ENCODE measurements at places on chromosomes 4 and X.
A peak's percentile ranks its signal among the peaks of the same experiment; 100 is the strongest.

- DNase-seq: no peak
Measured at GRCh38 chr4:2694691-2695090, 61.4 kb downstream of the TNIP2 start.

DNA sequence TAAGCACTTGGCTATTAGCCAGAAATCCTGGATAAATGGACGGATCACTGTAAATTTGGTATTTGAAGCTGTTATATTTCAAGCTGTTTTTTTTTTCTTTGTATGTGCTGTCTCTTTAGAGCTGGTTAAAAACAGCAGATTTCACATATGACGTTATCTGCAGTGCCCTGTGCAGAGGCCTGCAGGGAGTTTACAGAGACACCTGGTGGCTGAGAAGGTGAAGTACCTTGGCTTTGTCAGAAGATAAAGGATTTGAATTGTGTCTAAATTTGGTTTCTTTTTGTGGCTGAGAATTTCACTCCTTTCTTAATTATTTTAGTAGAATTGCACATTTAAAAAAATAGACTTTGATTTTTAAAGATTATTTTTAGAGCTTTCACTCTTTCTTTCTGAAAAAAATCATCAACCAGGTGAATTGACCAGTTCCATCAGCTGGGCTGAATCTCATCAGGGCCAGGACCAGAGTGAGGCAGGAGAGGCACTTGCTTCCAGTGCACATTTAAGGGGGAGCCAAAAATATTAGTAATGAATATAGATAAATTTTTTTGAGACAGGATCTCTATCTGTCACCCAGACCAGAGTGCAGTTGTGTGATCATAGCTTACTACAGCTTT, 9.6 kb upstream of the CHRNA9 start:
- no peak for DNase-seq

GRCh38 chr4:121272526-121272925, 108.3 kb downstream of the QRFPR start:
- DNase-seq: no peak

GRCh38 chr4:33061727-33062126, 2341.6 kb downstream of the PCDH7 start:
- DNase-seq: no peak

GRCh38 chr4:149719806-149720205, 95.8 kb downstream of the IQCM start:
- DNase-seq: no peak

DNA sequence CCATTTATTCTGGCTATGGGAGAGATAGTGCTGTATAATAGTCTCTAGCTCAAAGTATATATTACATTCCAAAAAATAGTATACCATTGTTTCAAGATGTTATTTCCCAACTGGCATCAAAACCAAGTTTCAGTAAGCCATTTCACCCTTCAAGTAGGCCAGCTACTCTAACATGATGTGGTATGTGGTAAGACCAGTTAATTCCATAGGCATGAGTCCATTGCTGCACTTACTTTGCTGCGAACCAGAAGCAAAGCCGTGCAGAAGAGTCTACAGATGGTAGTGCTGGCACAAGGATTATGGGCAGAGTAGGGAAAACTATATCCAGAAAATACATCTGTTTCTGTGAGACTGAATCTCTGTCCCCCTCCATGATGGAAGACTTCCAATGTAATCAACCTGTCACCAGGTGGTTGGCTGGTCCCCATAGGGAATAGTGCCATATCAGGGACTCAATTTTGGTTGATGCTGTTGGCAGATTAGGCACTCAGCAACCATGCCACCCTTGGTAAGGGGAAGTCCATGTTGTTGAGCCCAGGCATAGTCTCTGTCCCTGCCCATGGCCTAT, 49.8 kb upstream of the HSD17B10 start:
- DNase-seq: no peak

- no peak for DNase-seq
Measured at GRCh38 chr4:108581083-108581482, 39.3 kb upstream of the RPL34 start.

- peak; percentile 40 for DNase-seq
Measured at GRCh38 chrX:281166-281999, at the start of gene PLCXD1. TSS of gene PLCXD1 (plus strand) at chrX:281381. CDS start at chrX:284188, 2,807 bp downstream.

DNA sequence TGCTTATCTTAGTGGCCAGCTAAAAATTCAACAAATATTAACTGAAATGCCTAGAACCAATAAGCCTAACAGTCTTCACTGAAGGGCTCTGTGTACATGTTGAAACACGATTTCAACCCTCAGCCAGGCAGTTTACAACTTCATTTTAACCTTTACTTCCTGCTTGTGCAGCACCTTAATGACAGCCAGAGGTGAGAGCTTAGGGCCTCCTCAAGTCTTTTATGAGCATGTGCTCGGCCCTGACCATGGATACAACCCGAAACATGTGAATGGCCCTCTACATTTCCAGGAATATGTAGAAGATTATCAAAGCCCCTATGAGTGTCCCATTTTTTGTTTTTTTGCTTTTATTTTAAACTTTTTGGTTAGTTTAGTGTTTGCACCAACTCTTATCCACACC, 88.3 kb downstream of the MSN start:
- no peak for DNase-seq

DNA sequence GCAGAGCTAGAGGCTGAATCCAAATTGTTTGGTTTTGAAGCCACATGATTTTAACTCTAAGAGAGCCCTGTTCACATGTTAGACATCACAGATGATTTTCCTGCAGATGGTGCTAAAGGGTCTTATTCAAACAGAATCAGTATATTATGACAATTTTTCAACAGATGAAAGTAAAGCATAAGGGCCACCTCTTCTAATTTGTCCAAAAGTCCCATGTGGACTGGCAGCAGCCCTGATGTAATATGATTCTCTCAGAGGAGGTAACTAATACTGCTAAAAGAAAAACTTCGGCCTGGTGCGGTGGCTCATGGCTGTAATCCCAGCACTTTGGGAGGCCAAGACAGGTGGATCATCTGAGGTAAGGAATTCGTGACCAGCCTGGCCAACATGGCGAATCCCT, 26.0 kb upstream of the SETD7 start:
- no peak for DNase-seq

- no peak for DNase-seq
Measured at GRCh38 chr4:173936861-173937260, 346.6 kb downstream of the FBXO8 start.

DNA sequence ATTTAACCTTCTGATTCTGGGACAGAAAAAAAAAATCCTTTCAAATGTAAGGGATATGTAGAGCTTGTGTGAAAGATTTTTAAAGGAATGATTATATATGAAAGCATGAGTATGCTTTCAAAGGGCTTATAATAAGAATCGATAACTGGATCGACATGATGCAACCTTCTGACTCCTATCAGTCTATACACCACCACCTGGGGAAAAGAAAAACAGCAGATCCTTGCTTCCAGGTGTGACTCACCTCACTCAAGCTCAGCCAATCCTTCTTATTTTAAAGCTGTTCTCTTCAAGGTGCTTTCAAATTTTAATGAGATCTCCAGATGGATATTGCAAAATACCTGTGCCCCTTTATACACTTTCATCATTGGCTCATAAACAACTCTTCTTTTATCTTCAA, 102.1 kb upstream of the EDNRA start:
- DNase-seq: no peak

DNA sequence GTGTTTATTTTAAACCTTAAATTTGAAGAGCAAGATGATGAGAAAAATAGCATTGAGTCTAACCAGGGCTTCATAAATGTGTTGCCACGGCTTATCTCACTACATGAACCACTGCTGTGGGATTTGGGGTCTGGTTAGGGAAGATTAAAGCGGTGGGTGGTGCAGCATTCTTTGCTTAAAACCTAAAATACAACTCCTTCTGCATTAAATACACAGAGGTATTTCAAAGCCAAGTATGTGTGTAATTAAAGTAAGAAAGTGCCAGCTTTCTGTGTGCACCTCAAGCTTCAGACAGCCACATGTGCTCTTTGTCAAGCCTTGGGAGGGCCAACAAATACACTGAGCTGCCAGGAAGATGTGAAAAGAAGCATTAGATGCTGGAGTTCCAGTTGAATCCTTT, 128.0 kb downstream of the CPE start:
- DNase-seq: no peak

DNA sequence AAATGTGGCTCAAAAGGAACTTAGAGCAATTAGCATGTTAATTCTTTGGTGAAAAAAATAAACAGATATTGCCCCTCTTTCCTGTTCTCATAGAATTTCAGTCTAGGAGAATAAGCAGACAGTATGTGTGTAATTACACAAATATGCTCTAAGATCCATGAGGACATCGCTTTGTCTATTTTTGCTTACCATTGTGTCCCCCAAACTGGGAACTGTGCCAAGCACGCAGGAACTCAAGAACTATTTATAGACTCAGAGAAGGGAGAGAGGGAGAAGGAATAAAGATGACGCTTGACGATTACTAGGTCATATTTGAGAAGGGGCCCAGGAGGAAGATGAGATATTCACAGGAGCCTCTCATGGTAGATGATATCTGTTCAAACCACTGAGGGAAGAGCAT, 692.6 kb downstream of the RAB28 start:
- no peak for DNase-seq

DNA sequence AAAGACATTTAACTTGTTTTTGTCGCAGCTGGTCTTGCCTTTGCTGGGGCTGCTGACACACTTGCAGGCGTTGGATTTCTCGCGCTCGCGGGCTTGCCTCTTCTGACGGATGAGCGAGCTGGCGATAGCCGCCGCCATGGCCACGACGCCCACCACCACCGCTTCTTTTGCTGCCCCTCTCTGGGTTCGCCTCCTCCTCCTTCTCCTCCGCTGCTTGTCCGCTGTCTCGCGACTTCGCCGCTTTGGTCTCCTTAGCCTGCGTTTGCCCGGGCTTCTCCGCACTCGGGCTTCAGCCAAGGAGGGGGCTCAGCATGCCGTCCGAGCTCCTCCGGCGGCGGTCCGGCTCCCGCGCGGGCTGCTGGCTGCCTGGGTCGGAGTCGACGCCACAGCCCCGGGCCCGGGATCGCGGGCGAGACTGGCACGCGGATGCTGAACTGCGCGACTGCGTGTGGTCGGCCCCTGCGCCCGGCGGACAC, 613 bp downstream of the FGF13 start:
- peak; percentile 22 for DNase-seq

- no peak for DNase-seq
Measured at GRCh38 chrX:110683925-110684324, 111.7 kb downstream of the CHRDL1 start.

DNA sequence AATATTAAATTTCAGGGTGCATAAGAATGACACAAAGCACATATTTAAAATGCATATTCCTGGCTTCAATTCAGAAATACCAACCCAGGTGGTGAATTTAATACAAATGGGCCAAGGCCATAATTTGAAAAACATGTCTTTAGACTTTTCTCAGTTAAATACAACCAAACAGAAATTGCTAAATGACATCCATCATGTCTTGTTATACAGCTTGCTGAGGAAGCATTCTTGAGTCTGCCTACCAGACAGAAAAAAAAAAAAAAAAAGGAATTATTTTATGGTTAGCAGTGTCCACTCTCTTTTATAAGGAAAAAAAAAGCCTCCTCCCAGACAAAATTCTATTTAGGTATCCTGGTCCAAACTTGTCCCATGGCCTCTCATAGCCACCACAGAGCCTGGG, 119.1 kb downstream of the PAPSS1 start:
- no peak for DNase-seq

DNA sequence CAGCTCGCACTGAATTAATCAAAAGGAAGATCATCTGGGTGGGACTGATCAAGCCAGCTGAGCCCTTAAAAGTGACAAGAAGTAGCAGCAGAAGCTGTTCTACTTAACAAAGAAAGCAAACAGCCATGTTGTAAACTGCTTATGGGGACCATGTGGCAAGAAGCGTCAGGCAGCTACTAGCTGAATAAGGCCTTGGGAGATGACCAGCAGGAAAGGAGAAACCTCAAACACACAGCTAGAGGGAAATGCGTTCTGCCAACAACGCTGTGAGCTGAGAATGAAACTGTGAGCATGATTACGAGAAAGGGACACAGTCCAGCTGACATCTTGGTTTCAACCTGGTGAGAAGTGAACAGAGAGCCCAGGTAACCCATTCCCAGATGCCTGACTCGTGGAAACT, 49.3 kb upstream of the FAM9A start:
- no peak for DNase-seq

- DNase-seq: no peak
Measured at GRCh38 chr4:85907001-85907400, 432.1 kb downstream of the ARHGAP24 start.

DNA sequence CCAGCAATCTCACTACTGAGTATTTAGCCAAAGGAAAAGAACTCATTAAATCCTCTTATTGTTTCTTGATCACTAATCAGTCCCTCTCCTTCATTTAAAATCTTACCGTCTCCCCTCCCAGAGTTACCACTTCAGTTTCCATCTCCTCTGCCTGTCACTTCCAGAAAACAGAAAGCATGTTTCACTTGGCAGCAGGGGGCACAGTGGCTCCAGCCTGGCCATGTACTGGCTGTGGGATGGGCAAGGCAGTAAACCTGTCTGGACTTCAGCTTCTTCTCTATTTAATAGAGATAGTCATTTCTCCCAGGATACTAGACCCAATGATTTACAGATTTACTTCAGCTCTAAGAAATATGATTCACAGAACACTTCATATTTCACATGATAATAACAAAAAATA, 63.2 kb downstream of the CD40LG start:
- no peak for DNase-seq

GRCh38 chrX:31115398-31115797, 43.6 kb upstream of the FTHL17 start:
- no peak for DNase-seq

DNA sequence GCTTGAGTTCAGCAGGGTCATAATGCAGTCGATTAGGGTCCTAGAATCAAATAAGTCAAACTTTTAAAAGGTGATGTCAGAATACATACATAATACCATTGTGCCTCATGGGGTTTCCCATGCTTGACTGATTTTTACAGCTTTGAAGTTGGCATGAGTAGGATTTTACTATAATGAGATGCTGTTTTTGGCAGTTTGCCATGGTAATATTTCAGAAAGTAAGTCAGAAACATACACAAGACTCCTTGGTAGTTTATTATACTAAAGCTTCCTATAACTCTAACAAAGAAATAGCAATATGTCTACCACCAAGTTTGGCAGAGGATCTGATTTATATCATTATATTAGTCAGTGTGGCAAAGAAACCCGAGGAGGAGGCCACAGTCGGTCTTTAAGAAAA, 45.2 kb downstream of the PHKA2 start:
- no peak for DNase-seq

DNA sequence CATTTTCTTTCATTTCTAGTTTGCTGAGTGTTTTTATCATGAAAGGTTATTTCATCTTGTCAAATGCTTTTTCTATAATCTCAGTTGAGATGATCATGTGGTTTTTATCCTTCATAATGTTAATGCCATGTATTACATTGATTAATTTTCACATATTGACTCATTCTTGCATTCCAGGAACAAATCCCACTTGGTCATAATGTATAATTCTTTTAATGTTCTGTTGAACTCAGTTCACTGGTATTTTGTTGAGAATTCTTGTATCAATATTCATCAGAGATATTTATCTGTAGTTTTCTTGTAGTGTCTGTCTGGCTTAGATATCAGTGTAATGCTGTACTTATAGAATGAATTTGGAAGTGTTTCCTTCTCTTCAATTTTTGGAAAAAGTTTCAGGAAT, 16.7 kb upstream of the LHFPL1 start:
- DNase-seq: no peak

GRCh38 chr4:94534401-94535312, 82.9 kb downstream of the PDLIM5 start:
- DNase-seq: no peak

- no peak for DNase-seq
Measured at GRCh38 chrX:35728481-35728880, 69.7 kb upstream of the MAGEB16 start.

GRCh38 chrX:129651756-129652564, 2.8 kb downstream of the APLN start:
- DNase-seq: no peak

GRCh38 chrX:154321594-154321993, 26.0 kb downstream of the TKTL1 start:
- DNase-seq: no peak

- no peak for DNase-seq
Measured at GRCh38 chr4:72022553-72022952, 9.2 kb upstream of the NPFFR2 start.

Measured in neural crest cell (in vitro differentiated cells).